ENCODE measurements at places on chromosomes 6 and 20.

GRCh38 chr20:18279242-18279641, 9.1 kb upstream of the ZNF133 start:
- no peak for DNase-seq

DNA sequence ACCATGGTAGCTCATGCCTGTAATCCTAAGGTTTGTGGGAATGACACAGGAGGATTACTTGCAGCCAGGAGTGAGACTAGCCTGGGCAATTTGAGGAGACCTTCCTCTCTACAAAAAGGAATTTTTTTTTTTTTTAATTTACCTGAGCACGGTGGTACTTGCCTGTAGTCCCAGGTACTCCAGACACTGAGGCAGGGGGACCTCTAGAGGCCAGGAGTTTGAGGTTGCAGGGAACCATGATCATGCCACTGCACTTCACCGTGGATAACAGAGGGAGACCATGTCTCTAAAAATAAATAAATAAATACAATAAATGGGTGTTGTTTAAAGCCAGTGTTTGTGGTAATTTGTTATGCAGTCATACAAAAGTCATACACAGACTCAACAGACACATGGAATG, 2.4 kb upstream of the HLA-F start:
- DNase-seq, result no peak

DNA sequence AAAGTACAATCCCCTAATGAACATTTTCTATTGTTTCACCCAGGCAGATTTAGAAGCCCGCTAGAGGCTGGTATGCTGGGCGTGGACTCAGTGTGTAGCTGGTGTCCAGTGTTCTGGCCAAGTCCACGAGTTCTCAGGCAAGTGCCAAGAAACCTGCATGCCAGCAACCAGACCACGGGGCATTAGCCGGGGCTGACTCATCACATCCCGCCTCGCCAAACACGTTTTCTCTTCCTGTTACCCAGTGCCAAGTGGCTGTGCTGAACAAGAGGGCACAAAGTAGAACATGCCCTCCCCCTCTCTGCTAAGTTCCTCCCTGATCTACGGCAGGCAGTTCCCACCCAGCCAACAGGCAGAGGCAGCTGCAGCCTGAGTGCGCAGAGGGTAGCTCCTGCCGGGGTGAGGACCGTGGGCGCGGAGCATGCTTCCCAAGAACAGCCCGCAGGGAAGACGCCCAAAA, 29.6 kb downstream of the RAMACL start:
- DNase-seq, result no peak

DNA sequence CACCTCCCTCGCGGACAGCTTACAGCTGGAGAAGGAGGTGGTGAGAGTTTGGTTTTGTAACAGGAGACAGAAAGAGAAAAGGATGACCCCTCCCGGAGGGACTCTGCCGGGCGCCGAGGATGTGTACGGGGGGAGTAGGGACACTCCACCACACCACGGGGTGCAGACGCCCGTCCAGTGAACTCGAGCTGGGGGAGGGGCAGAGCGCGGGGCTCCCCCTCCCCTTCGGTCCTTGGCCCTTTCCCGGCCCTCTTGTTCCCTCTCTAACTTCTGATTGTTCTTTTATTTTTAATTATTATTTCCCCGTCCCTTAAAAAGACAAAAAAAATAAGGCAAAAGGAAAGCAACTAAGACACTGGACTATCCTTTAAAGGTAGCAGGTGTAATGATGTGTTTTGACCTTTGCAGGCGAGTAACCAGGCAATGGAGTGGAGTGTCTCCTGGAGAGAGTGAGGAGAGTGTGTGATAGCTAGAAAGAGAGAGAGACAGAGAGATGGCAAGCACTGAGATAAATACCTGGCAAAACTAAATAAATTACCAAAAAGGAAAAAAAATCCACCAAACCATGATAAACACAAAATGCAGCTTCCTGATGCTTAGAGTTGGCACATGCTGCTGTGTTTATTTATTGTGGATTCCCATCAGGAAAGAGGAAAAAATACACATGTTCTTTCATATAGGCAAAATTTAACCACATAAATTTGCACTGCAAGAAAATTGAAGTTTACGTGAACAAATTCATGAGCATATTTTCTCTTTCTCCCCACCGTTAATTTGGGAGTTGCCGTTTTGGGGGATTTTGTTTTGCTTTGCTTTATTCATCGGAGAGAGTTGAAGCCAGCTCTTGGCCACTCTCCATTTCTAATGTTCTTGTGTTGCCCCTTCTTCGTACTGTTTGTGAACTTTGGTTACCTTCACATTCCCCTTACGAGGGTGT, 1.9 kb downstream of the POU3F2 start:
- DNase-seq, result no peak

- no peak for DNase-seq
These were observed 44.7 kb downstream of the EYA2 start for GRCh38 chr20:46939031-46939965.

- DNase-seq, result no peak
These were observed 1.4 kb downstream of the WFDC2 start for GRCh38 chr20:45470937-45471336.

DNA sequence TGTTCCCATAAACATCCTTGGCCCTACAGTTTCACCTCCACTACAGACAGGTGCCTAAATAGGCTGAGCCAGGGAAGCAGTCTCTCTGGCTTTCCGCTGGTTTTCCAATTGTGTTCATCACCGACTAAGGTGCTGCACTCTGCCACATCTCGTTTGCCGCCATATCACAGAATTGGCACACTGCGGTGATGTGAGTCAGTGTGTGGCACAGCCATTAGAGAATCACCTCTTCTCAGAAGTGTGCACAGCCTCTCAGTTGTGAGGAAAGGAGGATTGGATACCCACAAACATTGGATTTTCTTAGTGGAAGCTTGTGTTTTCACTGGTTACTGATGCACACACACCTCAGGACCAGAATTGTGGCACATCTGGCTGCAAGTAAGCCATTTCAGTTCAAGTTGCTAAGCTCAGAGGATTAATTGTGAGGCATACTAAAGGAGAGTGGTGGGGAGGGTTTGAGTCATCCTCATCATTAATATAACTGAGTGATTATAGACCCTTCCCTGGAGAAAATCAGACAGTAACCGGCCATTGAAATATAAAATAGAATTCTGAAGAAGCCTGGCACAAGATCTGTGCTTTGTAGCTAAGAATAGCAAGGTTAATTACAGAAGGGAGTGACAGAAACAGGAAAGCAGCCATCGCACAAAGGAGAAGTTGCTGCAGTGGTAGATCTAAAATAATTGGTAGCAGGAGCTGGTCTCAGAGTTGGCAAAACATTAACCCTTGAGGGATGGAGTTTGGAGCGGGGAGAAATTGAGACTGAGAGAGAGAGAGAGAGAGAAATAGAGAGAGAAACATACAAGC, 506.9 kb downstream of the LMBRD1 start:
- no peak for DNase-seq

GRCh38 chr6:43505718-43506117, 4.4 kb downstream of the LRRC73 start:
- DNase-seq, result no peak

Measured in lung (tissue), 17 donors.